Left kidney (tissue), 8 donors: ENCODE measurements at places on chromosomes 5 and 9. TPM values are rescaled to one million over a fixed set of nuclear protein-coding genes. Genes with fewer than 3 reads are reported as not detected.
A peak's percentile ranks its signal among the peaks of the same experiment; 100 is the strongest.

GRCh38 chr9:32200896-32201295 is 183.5 kb upstream of the ACO1 start:
- no peak for DNase-seq

GRCh38 chr5:69414885-69415583 is at the start of gene MARVELD2:
Gene MARVELD2 (plus strand): TSS chr5:69415116. CDS start chr5:69419386, 4,270 bp downstream.
- DNase-seq: peak; percentile 81

Gene SLC23A1
- 15.7 TPM for polyA plus RNA-seq

Gene PCDHA13
- not detected for polyA plus RNA-seq

DNA sequence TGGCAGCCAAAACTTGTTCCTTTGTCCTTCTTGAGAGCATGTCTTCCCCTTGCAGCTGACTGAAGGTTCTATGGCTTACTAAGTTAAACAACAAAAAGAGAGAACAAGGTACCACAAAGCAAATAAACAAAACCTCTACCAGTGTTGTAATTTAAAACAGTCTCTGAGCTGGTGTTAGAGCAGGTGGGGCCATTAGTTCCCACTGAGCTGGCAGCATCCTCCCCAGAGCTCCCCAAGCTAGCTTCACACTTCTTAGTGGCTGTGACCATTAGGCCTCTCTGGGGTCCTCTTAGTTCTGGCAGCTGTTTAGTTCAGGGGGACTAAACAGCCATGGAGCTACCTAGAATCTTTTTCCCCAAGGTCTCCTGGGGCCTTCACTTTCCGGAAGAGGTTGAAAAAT is 128.6 kb upstream of the ELL2 start:
- DNase-seq: no peak

GRCh38 chr5:16546732-16547131 is 70.1 kb downstream of the RETREG1 start:
- DNase-seq: no peak

DNA sequence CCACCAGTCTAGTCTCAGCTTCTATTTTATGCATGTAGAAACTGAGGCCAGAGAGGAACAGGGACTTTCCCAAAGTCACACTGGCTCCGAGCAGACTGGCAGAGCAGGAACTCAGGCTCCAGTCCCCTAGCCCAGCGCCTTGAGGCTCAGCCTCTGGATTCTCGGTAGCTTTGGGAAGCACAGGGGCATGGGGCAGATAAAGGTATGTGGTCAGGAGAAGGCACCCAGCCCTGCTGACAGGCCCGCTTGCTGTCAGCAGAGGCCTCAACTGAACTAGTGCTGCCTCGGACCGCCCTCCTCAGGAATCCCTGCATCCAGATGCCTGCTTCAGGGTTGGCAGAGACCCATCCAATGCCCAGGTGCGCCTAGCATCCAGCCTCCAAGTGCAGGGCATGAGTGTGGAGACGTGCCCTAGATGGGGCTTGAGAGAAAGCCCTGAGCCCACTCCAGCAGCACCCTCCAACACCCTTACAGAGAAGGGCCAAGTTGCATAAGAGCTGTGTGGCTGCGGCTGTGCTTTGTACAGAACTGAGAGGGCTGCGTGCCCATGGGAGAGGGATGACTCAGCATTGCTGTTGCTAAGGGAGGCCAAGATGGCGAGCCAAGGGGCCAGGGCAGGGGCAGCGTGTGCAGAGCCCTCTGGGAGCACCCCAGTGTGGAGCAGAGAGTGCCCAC is 168.6 kb downstream of the MACROH2A1 start:
- DNase-seq: no peak

DNA sequence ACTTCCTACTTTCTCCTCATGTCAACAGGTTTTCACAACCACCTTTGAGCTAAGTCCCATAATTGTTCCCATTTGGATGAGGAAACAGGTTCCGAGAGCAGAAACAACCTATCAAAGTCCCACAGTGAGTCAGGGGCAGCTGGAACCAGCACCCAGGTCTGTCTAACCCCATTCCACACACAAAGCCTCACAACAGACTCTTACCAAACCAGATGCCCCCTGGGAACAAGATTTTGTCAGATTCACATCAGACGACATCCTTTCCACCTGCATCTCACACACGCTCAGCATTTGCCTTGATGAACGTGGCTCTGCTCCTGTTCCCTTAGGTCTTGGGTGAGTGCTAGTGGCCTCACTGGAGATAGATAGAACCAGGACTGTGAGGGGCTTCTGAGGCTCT is 17.0 kb downstream of the SWI5 start:
- DNase-seq: no peak

Gene BAAT
- polyA plus RNA-seq: 0.47 TPM

- no peak for DNase-seq
Measured at GRCh38 chr5:169893010-169893409, 87.3 kb downstream of the INSYN2B start.

- DNase-seq: peak; percentile 37
Measured at GRCh38 chr5:160175438-160176218, 53.7 kb upstream of the FABP6 start.

Gene CDC14B
- polyA plus RNA-seq: 34.3 TPM

DNA sequence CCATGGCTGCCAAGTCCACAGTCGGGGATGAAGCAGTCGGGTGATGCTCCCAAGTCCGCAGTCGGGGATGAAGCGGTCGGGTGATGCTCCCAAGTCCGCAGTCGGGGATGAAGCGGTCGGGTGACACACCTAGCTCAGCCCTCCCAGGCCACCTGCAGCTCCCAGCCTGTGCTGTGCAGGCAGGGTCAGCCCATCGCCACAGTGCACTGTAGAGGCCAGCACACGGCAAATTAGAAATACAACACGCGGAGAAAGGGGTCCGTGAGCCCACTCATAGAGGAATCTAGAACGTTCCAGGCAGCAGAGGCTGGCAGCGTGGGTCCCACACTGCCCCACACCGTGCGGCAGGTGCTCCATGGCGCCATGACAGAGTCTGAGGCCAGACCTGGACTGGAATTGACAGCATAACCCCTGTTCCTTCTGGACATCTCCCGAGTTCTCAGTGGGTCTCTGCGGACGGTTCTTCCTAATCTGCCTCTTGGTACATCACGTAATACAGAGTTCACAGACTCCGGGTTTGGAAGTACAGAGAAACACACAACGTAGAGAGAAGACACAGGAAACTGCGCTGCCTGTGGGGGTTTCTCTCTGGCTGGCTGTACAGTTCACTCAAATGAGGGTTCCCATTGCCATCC is 7.7 kb upstream of the EXOC3 start:
- no peak for DNase-seq

GRCh38 chr5:34483442-34484033 is 172.6 kb upstream of the RAI14 start:
- DNase-seq: no peak

- no peak for DNase-seq
Measured at GRCh38 chr5:176742246-176743105, 67.9 kb upstream of the UNC5A start.

GRCh38 chr5:156376751-156377150 is 49.8 kb downstream of the SGCD start:
- no peak for DNase-seq

GRCh38 chr5:111227801-111228200 is 3.6 kb downstream of the CAMK4 start:
- DNase-seq: no peak

GRCh38 chr5:78699552-78700153 is 51.1 kb upstream of the LHFPL2 start:
- no peak for DNase-seq

Gene IL5
- polyA plus RNA-seq: 0.53 TPM

Gene FRRS1L
- polyA plus RNA-seq: 2.3 TPM

Gene ECM2
- 14.9 TPM for polyA plus RNA-seq
